Progenitor cell of endocrine pancreas (in vitro differentiated cells): ENCODE measurements at places on chromosomes 5 and 9. TPM values are rescaled to one million over a fixed set of nuclear protein-coding genes. Genes with fewer than 3 reads are reported as not detected.

DNA sequence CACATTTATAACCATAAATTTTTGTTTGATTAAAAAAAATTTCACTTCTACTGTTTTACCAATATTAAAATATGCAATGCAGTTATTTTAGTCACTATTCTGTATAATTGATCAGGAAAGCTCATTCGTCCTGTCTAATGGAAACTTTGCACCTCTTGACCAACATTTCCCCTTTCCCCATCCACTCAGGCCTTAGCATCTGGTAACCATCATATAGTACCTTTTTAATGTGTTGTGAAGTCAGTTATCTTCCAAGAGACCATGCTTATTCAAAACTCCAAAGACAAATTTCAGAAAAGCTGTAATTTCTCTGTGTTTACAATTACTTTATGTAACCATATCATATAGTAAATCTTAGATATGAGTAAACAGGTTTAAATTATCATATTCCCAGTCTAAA lies 145.9 kb downstream of the CTNND2 start:
- DNase-seq = no peak

Gene PDE6A
- total RNA-seq = 0.07 TPM in 1 of 2 replicates, not detected in the other

DNA sequence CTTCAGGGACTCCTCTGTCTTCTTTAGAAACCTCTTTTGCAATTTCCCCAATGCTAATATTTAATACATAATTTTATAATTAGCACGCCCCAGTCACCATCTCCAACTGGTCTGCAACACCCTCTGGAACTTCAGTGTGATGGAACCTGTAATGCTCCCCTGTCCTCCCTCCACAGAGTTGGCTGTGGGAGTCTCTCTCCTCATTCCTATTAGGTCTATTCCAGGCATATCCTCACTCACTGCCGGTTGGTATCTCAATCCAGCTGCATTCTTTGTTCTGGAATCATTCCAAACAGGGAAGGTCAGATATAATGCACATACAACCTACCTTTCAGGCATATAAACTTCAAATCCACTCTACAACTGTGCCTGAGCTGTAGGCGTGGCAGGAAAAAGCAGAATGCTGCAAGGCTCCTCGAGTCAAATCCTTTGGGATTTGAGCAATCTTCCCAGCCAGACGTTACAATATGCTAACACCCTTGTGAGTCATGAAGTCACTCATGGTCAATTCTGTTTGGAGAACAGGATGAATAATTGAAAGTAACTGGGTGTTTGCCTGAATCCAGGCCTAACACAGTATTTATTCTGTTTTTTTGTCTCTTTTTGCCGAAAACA lies 293.8 kb downstream of the CWC27 start:
- DNase-seq = no peak

Gene MEIKIN
- total RNA-seq = not detected in 2 replicates

Gene PHYHD1
- total RNA-seq = 19.9 and 21.3 TPM in 2 replicates

DNA sequence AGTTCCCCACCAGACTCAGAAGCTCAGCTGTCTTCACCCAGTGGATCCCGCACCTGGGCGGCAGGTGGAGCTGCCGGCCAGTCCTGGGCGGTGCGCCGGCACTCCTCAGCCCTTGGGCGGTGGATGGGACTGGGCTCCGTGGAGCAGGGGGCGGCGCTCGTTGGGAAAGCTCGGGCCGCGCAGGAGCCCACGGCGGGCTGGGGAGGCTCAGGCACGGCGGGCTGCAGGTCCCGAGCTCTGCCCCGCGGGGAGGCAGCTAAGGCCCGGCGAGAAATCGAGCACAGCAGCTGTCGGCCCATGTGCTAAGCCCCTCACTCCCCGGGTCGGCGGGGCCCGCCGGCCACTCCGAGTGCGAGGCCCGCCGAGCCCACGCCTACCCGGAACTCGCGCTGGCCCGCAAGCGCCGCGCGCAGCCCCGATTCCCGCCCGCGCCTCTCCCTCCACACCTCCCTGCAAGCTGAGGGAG lies 560.0 kb downstream of the BRINP1 start:
- DNase-seq = peak; percentile 59
